Stimulated activated CD8-positive, alpha-beta memory T cell treated with anti-CD3 and anti-CD28 coated beads, Interleukin-4, amount 100 ng/mL, for 4 hours (primary cell): ENCODE measurements at places on chromosomes 11 and 22.

GRCh38 chr11:60251485-60252212 lies 8.7 kb upstream of the MS4A4E start:
- DNase-seq, result no peak

GRCh38 chr11:75273411-75274391 lies 33.1 kb downstream of the TPBGL start:
- DNase-seq, result no peak

DNA sequence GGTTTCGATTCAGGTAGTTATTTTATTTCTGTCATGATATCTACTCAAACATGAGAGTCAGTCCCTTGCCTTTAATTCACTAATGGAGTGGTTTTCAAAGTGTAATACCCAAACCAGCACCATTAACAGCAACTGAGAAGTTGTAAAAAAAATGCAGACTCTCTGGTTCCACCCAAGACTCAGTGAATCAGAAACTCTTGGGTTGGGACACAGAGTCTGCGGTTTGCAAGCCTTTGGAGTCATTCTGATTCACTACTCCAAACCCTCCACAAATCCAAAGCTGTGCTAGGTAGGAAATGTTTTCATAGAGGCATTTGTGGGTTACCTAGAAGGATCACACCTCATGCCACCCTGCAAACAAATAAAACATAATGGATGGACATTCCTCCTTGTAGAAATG lies 340.1 kb downstream of the NTM start:
- DNase-seq, result no peak

DNA sequence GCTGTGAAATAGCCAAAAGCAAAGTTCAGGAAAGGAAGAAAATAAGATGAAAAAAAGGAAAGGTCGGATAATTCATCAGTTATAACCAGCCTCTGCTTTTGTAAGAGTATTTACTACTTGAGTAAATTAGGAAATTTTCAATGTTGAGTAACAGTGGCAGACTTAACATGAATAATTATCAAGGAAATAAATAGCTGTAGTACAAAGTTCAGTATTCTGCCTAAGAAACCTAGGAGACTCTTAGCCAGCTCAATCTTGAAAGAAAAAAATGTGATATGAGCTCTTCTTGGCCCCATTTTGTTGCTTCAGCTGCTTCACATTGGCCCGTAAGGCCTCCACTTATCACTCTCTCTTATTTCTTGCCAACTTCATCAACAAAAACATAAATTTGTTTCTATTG lies 17.0 kb upstream of the DNAJB7 start:
- no peak for DNase-seq

DNA sequence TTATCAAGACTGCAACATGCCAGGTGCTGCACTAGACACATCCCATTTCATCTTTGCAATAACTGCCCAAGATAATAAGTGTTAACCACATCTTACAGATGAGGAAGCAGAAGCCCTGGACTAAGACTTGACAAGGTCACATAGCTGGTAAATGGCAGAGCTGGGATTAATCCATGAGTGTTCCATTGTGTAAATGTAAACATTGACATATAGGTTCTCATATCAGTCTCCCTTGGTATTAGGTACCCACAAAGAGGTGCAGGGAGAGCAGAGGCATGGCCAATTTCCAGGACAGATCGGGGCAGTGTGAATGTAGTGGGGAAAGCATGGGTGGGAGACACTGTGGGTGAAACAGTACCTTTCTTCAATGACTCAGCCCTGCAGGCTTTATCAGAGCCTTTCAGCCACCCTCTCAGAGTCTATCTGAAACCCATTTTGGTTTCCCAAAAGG lies 17.9 kb downstream of the MICAL2 start:
- DNase-seq, result no peak

- no peak for DNase-seq
Measured at GRCh38 chr11:1102221-1102971, 27.7 kb downstream of the MUC2 start.

DNA sequence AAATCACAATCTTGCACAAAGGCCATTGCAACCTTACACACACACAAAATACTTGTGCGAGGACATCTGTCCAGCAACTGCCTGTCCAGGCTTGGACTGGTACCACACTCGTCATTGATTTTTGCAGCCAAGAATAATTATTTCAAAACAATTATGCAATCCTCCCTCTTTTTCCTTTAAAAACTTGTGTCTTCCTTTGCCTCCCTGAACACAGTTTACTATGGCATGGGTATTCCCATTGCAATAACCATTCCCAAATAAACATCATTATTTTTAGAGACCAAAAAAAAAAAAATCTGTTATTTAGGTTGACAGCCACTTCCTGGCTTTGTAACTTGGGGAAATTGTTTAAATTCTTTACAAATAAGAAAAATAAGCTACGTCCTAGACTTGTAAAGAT lies 54.0 kb downstream of the C11orf91 start:
- no peak for DNase-seq

- DNase-seq, result no peak
Measured at GRCh38 chr22:32684148-32684821, 117.2 kb upstream of the TIMP3 start.

DNA sequence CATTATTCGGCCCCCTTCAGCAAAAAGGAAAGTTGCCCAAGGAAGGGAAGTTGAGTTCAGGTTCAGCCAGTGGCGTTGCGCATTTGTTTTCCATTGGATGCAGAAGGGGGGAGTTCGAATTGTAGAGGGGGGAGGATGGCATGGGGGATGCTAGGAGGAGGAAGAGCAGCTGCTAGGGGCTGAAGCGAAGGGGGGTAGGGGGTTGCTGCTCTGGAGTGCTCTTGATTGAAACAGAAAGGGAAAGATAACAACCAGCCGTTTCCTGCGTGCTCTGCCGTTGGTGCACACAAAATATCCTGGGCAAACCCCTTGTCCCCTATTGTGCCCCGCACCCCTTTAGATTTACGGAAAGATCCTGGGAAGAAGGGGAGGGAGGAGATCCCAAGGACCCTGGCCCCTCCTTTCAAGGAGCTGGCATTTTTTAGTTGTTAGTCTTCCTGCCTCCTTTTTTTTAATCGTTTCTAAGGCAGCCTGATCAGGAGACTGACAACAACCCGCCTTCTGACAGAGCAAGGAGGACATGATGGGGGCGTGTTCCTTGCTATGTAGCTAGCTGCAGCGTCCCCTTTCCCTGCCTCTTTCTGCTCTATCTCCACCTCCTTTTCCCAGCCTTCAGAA lies 2.1 kb downstream of the KMT2A start:
- DNase-seq, result no peak
